ENCODE measurements at places on chromosomes 5 and 9.

DNA sequence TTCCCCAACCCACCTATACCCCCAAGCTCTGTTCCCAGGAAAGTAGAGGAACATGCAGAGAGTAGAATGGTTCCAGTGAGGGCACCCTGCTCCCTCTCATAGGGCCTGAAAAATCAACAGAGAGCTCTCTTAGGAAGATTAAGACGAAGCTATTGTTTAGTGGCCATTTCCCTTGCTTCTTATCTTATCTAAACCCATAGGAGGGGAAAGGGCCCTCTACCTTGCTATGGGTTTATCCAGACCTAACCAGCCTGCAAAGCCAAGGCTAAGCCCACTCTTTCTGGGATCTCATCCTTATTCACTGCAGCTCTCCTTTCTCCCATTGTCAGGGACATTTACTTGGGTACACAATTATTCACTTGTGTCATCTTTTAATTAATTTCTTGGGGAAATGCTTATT is 39.3 kb upstream of the HK3 start:
- no peak for DNase-seq

- DNase-seq: peak; percentile 14
Observed at GRCh38 chr5:158553962-158554336, 545.8 kb downstream of the EBF1 start.

DNA sequence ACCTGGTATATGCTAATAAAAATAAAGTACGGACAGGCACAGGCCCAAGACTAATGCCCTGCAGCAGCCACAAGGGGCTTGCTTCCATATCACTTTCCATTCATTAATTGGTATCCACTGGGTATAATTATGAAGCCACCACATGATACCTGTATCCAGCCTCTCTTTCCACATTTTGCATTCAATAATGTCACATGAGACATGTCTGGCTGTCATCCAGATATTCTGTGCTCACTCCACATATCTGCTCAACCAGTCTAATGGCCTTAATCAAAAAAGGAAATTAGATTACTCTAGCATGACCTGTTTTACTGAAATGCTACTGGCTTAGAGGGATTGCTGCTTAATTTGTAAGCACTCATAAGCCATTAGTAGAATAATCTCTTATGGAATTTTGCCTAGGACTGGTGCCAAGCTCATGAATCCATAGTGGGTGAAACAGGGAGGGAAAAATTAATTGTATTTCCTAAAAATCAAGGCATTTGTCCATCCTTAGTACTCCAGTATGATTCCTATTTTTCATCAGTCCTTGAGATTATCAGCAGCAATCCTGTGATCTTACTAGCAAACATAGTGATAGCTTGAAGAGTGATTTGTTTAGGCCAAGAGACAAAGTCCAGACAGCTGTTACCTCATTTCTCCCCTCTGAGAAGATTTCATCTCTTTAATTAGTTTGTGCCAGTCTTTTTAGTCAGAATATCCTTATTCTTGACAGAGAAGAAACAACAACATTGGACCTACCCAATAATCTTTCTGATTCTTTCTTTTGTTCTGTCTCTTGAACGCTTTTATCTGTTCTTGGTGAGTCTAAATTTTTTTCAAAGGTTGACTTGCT is 119.2 kb upstream of the ABCA1 start:
- no peak for DNase-seq

DNA sequence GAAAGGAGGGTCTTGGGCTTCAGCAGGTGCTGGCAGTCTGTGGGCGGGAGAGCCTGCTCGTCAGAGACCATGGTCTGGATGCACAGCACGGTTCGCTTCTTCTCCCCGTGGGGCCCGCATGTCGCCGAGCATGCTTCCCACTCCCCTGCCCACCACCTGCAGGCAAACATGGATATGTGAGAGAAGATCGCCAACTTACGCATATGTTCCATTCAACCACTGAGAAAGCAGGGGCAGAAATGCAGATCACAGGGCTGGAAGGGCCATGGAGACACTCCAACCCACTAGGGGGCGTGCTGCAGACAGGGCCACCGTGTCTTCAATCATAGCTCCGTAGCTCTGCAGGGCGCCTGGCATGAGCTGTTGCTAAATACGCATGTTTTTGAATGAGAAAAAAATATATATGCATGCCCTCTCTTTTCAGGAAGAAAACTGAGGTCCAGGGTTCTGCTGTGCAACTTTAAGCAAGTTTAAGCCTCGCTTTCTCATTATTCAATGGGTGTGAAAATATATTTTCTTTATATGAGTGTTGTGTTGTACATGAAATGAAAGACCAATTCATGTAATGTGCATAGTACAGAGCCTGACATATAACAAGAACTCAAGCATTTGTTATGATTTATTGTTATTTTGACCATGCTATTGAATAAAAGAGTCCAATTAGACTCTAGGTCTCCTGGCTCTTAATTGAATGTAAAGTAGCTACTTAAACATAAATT is 148.0 kb downstream of the TARS1 start:
- DNase-seq: no peak

DNA sequence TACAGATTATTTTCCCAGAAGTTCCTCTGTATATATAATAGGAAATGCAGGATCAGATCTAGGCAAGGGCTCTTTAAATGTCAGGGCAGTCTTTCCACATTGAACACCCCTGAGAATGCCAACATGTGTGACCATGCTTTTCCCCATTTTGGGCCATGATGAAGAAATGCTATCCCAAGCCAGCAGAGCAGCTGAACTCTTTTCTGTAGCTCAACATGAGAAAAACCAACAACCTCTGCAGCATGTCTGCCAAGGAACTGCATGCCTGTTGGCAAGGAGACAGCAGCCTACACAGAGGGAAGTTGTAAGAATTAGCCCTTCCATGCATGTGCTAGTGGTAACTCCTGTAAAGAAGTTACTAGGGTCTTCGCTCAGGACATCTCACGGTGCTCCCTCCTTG is 9.5 kb upstream of the IFNK start:
- no peak for DNase-seq

DNA sequence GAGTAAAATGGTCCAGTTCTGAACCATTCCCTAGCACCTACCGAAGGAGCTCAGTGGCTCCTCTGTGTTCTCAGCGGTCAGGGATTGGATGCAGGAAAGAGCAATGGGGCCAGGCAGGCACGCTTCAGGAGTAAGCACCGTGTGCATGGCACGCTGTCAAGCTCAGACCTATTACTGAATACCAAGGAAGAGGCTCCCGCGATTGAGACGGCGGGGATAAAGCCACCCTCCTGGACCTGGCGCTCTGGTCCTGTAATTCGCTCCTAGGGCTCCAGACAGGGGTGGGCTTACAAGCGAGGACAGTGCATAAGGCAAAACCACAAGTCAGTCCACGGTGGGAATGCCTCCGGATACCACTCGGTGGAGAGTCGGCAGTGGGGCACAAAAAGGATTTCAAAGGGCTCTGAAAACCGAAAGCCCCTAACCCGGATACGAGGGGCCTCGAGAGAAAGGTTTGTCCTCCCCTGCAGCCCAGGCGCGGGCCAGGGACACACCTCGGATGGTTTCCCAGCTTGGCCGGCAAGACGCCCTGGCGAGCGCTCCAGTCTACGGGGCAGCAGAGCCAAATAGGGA is 988 bp downstream of the OXCT1 start:
- DNase-seq: peak; percentile 55

DNA sequence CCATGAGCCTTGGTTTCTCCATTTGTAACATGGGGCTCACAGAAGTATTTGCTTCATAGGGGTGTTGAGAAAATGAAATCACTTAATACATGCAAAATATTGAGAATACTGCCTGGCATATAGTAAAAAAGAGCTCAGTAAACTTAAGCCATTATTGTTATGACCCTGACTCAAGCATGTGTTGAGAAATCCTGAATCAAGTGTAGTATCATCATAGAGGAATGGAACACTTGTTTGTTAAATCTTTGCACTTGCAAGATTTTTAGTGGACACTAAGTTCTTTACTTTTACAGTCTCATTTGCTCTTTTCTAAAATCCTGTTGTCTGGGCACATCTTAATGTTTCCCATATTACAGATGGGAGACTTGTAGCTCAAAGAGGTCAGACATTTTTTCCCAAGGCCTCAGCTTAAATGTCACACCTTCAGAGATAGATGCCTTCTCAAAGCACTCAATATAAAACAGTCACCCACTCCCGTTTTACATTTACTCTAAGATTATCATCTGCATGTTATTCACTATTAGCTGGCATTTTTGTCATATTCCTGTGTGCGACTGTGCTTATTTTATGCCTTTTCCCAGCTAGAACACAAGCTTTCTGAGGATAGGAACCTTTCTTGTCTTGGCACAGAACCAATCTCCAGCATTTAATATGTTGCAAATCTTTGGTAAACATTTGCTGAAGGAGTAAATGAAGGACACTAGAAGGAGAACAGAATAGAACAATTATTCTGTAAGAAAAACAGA is 250.0 kb upstream of the TNC start:
- DNase-seq: peak; percentile 49

DNA sequence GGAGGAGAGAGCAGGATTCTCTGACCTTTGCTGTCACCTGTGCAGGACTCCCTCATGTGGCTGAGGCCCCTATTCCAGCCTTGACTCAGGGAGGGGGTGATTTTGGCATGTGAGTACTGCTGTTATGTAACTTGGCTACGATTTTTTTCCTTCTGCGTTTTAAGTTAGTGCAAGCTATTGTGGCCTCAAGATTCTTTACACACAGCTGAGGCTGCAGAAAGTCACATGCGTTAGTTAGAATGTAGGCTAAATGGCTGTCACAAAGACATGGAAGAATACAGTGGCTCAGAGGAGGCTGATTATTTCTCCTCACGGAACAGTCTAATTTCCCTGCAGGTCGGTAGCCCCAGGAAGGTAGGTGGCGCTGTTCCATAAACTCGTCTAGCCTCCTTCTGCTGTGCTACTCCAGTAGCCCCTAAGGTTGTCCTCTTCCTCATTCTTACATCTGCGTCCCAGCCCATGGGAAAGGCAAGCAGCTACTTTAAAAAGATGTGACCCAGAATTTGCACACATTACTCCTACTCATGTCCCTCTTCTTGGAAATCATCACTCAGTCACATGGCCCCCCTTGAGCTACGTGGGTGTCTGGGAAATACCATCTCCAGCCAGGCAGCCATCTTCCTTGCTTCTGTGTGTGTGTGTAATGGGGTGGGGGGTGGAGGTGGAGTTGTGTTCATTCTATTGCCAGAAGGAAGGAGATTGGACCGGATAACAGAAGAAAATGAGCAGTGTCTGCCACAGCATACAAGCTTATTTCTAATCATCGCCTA is 486.6 kb downstream of the CCDC171 start:
- no peak for DNase-seq

DNA sequence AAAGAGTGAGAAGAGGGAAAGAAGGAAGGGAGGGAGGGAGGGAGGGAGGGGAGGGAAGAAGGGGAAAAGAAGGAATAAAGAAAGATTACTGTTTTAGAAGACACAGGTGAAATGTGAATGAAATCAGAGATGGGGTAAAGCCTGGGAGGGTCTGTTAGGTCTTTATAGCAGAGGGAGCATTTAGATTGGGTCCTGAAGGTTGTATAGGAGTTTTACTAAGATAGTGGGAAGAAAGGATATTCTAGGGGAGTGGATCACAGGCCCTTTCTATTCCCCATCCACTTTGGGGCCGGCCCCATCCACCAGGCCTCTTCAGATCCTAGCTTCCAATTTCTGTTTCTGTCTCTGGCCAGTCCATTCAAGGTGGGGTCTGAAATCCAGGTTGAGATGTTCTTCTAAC is 35.5 kb downstream of the C9orf50 start:
- DNase-seq: no peak

- no peak for DNase-seq
Observed at GRCh38 chr9:121782514-121783110, 131.2 kb downstream of the DAB2IP start.

- peak; percentile 10 for DNase-seq
Observed at GRCh38 chr5:76114179-76114851, 31.1 kb downstream of the SV2C start.

DNA sequence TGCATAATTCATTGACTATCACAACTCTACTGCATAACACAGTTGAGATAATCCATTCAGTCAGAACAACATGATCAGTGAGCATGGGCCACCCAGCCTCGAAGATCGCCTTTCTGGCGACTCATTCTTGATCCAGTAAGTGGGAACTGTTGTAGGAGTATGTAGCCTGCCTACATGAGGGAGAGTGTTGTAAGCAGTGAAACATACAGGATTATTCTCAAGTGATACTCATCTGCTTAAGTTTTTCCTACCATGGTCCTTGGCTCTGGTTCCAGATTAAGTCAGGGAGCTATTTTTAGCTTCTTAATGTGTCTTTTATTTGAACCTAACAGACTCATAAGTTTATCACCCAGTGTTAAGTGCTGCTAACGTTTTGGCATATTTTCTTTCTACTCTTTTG is 44.0 kb downstream of the TNPO1 start:
- peak; percentile 25 for DNase-seq

DNA sequence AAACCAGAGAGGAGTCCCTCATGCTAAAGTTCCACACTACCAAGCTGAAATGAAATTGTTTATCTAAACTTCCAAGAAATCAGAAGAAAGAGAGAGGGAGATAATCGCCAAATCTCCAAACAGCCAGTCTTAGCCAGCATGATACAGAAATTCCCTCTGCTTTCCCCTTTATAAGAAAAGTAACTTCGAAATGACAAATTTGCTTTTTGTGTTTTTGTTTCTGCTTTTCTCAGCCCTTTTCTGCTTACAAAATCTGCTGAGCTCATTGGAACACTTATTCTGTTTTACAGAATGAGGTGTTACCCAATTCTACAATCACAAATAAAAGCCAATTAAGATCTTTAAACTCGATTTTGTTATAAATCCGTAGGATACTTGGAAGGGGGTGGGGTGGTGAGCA is 72.9 kb downstream of the SFXN1 start:
- no peak for DNase-seq

- DNase-seq: no peak
Observed at GRCh38 chr5:35971186-35971877, 19.9 kb downstream of the UGT3A1 start.

Measured in AG20443 (cell line).